ENCODE measurements at places on chromosomes 2 and 18.

DNA sequence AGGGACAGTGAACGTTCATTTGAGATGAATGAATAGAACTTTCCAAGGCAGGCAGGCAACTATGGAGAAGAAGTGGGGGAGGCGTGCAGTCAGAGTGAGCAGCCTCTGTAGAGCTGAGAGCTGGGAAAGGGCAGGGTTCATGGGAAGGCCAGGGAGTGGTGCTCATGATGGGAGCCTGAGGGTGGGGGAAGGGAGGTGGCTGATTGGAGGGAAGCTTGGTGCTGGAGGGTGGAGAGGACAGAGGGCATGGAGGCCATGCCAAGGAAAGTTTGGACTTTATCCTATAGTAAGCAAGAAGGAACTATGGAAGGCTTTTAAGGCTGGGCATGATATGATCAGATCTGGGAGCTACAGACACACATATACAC is 47.6 kb upstream of the LGALSL start:
- no peak for DNase-seq

DNA sequence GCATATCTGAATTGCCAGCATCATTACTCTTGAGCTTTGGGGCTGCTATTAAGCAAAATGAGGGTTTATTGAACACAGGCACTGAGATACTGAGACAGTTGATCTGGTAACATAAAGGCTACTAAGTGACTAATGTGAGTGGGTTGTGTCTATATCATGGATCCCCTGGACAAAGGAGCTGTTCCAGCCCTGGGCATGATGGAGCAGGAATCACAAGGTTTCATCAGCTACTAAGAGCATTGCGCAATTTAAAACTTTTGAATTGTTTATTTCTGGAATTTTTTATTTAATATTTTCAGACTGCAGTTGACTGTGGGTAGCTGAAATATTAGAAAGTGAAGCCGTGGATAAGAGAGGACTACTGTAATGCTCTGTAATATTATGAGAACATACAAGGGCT is 73.5 kb downstream of the MGAT5 start:
- no peak for DNase-seq

DNA sequence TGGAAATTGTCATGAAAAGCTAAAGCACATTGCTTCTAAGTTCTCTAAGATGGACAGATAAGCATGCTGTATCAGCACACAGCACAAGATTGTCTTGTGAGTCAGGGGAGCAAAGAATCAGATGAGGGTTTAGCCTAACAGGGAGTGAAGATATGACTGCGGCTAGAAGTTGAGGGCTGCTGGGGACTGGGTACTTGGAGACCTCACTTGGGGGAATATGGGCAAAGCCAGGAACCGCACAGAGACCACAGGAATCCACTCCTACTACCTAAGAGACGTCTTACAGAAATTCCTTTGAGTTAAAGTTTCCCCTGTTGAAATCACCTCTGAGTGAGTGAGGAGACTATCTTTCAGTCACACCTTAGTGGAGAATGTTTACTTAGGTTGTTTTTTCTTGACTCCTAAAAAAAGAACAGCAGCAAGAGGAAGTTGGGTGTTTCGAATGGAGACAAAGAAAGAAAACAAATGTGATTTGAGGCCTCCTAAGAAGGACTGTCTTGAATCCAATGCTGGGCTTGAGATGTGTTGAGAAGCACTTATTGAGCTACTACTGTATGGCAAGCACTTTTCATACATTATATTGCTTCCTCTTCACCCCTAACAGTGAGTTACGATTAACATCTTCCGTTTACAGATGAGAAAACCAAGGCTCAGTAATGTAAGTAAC is 100.7 kb downstream of the ANKRD44 start:
- DNase-seq, result peak; percentile 36

DNA sequence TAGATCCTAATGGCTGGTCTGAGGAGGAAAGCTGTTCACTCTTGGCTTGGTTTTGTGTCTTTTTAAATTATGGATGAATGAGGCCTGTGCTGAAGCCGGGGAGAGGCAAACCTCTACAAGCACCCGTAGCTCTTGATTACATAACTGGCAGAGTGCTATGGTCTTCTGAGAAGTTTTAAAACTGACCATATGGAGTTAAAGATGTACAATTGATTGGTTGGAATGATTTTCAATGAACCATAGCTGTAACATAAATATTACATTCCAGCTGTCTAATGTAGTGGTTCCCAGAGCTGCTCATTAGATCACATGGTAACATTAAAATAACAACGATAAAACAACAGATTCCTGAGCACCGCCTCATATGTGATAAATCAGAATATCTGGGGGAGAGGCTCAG is 71.1 kb upstream of the MAP4K3 start:
- no peak for DNase-seq

DNA sequence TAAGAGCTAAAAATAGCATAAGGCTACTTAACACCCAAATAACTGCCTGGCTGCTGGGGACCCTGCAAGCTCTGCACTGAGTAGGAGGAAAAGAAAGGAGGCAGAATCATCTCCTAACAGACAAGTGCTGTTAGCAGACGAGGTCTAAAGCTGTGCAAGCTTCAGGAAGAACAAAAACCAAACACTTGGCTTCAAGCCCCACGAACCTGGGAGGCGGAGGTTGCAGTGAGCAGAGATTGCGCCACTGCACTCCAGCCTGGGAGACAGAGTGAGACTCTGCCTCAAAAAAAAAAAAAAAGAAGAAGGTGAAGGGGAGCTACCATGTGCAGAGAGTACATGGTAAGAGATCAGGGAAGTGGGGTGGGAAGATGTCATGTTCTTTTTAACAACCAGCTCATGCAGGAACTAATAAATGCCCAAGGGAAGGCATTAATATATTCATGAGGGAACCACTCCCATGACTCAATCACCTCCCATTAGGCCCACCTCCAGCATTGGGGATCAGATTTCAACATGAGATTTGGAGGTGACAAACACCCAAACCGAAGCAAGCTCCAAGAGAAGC is 28.8 kb upstream of the INO80C start:
- DNase-seq, result no peak

GRCh38 chr18:61901323-61901986 is 8.6 kb upstream of the RNF152 start:
- peak; percentile 17 for DNase-seq

DNA sequence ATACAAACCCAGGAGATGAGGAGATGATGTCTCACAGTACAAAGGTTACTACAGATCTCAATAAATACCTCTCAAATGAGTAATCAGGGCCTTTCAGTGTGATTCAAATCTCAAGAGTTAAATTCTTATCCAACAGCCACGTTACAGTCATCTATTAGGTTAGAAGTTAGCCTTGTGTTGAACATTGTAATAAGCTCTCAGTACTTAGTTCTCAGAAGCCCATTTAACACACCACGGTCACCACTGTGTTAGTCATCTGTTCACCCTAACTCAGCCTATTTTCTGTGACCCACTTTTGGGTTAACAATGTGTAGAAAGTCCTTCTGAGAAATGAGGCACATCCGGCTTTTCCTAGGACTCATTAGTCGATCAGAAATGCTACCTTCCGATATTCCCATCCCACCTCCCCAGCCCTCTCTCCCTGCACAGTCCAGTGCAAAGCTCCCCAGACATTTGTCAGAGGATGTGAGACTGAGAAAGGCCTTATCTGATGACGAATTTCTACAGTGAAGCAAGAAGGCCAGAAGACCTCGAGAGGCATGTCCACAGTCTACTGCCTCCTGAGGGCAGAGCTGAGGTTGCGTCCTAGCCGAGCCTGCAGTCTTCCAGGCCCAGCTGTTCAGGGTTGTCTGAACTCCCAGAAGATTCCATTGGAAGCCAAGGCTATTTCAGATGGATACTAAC is 92.6 kb downstream of the ACTR2 start:
- DNase-seq, result no peak

DNA sequence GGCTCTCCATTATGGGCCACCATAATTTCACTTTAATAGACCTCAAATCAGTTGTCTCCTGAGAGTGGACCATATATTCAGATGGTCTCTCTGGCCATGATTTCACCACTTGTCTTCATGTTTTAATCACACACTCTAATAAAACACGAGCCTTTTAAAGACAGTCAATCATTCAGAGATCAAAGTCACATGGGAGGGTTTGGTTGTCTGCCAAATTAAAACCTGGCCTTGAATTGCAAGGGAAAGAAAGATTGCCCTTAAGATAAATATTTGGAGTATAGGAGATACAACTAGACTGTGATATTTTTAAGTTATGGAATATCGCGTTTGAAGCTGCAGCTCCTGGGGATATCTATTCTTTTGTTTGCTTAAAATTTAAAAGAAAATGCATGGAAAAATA is 377.8 kb upstream of the DDX18 start:
- no peak for DNase-seq

GRCh38 chr2:235639885-235640284 is 146.0 kb downstream of the AGAP1 start:
- DNase-seq, result no peak

DNA sequence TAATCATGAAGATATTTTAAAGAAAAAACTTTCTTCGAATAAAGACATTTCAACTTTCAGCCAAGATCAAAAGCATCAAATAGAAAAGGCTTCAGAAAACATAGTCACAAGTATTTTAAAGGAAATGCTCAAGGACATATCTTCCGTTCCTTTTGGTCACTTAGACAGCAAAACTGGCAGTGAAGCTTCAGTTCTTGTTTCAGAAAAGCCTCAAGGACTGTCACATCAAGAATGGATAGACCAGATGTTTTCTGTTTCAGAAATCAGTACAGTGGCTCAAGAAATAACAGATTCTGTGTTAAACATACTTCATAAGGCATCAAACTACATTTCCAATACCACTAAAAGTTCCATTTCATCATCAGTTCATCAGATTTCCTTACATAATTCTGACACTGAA is 51.8 kb downstream of the FSIP2 start:
- no peak for DNase-seq

- DNase-seq, result no peak
Observed at GRCh38 chr2:158129037-158129436, 27.4 kb downstream of the UPP2 start.

DNA sequence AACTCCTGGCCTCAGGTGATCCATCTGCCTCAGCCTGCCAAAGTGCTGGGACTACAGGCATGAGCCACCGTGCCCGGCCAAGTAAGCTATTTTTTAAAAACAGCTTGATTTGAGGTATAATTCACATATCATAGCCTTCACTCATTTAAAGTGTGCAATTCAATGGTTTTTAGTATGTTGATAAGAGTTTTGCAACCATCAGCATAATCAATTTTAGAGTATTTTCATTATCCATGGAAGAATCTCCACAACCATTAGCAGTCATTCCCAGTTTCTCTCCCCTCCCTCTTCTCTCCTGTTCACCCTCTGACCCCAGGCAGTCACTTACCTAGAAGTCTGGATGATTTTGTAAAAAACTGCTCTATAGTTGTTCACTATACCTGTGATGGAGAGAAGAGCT is 4.7 kb upstream of the LYG2 start:
- no peak for DNase-seq

DNA sequence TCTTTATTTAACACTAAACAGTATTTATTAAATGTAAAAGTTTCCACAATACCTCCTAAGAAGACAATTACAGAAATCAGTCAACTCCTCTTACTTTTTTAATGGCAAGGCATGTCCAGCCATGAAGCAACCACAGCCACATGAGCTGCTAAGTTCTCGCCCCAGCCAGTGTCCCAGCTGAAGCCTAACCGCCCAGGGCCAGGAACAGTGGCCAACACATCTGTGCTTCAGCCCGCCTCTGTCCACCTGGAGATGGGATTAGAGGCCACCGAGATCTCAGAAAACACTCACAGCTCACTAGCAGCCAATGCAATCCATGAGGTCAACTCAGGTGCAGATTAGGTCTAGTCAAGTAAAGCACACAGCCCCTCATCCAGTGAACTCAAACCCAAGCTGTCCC is 40.2 kb downstream of the PID1 start:
- no peak for DNase-seq

GRCh38 chr2:46634905-46635304 is 155.5 kb downstream of the TMEM247 start:
- DNase-seq, result no peak

DNA sequence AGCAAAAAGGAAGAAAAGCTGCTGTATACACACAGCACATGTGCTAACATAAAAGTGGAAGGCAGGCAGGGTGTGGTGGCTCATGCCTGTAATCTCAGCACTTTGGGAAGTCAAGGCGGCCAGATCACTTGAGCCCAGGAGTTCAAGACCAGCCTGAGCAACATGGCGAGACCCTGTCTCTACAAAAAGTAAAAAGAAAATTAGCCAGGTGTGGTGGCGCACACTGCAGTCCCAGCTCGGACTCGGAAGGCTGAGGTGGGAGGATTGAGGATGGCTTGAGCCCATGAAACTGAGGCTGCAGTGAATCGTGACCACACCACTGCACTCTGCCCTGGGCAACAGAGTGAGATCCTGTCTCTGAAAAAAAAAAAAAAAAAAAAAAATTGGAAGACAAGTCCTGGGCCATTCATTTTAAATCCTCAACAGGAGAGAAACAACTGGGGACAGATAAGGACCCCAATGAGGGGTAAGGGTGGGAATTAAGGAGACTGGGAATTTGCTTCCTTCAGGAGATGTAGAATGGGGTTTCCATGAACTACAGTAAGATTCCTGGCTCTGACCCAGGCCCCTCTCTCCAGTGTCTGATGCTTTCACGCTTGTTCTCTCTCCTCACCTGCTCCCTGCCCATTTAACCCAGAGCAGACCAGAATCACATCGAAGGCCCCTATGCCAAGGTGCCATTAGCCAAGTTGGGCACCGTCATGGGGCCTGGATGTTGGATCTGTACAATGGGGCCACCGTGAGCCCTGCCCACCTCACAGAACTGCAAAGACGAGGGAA is 29.6 kb downstream of the TNS1 start:
- DNase-seq, result no peak

DNA sequence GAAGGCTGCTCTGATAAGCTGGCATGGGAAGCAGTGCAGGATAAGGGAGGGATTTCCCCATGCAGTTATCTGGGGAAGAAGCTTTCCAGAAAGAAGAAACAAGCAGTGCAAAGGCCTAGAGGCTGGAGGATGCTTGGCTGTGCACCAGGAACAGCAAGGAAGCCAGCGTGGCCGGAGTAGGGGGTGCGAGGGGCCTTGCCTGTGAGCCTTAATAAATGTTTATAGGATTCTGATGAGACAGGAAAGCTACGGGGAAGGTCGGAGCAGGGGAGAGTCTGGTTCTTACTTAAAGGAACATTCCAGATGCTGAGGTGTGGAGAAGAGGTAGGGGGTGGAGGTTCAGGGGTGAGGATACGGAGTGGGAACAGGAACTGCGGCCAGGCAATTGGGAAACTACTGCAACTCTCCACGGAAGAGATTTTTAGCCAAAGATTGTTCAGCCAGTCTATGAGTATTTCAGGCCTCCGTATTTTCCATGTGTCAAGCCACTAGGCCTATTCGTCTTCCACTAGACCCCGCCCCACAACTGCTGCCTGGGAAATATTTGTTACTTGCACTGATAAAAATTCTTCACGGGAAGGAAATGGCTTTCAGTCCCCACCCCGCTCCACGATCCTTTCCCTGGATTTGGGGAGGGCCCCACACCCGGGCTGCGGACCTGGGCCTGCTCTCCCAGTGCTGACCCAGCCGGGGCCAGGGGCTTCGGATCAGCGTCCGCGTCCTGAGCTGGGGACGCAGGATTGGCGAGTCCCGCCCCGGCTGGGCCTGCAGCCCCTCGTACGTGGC is 516 bp downstream of the EIF2AK2 start:
- DNase-seq, result peak; percentile 11

GRCh38 chr18:36015629-36016028 is 43.1 kb downstream of the RMP24 start:
- no peak for DNase-seq

- DNase-seq, result no peak
Observed at GRCh38 chr18:25780105-25780504, 310.3 kb downstream of the SS18 start.

Measured in effector CD4-positive, alpha-beta T cell (primary cell).